ENCODE measurements at places on chromosomes 7 and 10.

DNA sequence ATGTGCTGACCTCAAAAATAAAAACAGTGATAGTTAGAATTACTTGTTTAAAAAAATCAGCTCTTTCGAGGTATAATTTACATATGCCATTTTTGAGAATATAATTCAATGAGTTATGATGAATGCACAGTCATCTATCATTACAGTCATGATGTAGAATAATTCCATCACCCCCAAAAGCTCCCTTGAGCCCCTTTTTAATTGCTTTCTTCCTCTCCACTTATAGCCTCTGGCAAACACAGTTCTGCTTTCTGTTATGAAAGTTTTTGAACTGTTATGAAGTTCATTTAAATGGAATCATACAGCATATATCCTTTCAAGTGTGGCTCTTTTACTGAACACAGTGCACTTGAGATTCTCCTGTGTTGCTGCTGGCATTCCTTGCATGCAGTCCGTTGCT is 41.4 kb downstream of the PRTFDC1 start:
- DNase-seq, result no peak

DNA sequence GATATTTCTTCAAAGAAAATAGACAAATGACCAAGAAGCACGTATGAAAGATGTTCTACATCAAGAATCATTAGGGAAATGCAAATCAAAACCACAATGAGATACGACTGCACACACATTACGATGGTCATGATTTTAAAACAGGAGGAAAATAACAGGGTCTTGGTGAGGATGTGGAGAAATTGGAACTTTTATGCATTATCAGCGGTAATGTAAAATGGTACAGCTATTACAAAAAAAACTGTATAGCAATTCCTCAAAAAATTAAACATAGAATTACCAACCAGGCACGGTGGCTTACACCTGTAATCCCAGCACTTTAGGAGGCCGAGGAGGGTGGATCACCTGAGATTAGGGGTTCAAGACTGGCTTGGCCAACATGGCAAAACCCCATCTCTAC is 178.8 kb upstream of the NEBL start:
- DNase-seq, result no peak

- DNase-seq, result no peak
These were observed 50.8 kb upstream of the ABLIM1 start for GRCh38 chr10:114708717-114709335.

DNA sequence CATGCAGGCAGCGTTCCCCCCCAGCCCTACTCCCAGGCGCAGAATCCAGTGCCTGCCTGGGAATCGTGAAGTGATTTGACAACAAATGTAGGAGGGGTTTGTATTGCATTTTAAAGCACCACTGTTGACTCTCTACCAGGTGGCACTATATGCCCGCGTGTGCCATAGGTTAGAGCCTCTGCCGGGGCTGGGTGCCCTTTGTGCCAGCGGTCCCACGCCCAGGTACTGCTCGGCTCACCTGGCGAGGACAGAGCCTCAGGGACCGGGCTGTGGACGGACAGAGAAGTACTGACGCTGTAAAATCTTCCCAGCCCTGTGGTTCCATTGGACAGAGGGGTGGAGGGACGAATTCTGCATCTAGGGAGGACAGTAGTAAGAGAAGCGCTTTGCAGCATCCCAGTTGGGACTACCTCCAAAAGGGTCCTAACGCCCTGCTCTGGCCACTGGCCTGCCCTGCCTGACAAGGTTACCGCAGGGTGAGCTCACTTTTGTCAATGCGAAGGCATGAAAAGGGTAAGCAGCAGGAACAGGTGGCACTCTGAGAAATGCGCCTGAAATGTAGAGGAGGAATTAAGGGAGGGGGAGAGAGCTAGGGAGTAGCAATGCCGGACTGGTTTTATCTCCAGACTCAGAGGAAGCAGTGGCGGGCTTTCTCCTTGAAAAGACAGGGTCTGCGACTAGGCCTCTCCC is 788 bp upstream of the CACNA2D1 start:
- DNase-seq, result no peak

- no peak for DNase-seq
These were observed 145.1 kb upstream of the TMEM106B start for GRCh38 chr7:12066004-12066403.

- DNase-seq, result no peak
These were observed 363.2 kb downstream of the PRPF18 start for GRCh38 chr10:13949844-13950542.
